EH (cell line): ENCODE measurements at places on chromosomes 7 and 10.

DNA sequence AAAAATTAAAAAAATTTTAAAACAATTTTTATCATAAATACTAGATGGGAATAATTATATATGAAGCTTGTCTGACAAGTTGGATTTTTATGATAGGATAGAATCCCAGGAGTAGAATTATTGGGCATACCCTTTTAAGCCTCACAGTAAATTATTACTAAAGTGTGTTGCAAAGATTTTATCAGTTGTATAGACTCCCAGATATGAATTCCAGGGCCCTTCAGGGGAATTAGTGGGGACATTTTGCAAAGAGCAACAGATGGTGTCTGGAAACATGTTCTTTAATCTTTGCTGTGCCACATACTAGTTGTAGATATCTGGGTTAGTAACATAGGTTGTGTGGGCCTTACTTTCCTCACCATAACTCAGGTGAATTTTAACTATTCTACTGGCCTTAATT, 28.7 kb downstream of the ZEB1 start:
- DNase-seq, result no peak

DNA sequence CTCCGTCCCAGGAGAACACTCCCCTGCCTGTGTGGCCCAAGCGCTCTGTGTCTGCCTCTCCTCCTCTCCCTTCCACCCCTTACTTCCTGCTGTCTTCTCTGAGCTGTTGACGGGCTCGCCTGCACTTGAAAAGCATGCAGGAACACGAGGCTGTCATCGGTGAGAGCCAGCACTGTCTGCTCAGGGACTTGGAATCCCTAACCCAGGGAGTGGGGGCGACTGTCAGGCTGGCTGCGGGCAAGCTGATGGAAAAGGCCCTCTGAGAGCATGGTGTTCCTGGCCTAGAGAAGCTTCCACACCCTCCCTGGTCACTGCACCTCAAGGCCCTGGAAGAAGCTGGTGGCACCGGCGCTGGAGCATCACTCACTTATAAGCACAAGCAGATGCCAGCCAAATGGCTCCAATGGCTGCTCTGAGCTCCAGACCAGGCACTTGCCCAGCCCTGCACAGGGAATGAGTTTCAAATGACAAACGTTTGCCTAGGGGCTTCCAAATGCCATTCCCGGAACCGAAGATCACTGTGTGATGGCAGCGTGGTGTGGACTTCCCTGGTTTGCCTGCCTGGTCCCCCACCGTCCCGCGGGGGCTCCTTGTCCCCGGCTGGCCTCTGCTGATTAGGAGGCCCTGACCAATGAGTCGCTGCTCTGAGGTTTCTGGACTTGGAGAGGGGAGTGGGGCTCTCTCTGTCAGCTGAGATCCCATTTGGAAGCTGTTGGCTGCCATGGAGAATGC, 56.7 kb upstream of the EBF3 start:
- peak; percentile 33 for DNase-seq

- peak; percentile 56 for DNase-seq
Observed at GRCh38 chr7:74625446-74625845, 32.1 kb upstream of the GTF2I start.

- peak; percentile 90 for DNase-seq
Observed at GRCh38 chr7:17521437-17521836, 223.0 kb downstream of the AHR start.

DNA sequence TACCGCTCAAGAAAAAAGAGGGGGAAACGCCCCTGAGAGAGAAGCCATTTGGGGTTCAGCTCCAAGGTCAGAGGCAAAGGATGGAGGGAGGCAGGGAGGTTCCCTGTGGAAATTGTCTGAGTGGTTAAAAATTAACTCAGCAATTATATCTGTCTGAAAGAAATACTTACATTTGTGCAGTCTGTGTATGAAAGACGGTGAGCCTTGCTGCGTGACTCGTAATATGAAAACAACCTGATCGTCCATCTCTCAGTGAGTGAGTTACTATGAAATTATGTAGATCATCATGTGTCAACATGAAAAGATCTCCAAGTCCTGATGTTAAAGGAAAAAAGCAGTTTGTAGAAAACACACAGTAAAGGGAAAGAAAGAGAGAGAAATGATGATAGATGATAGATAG, 67.2 kb upstream of the FAM204A start:
- no peak for DNase-seq

DNA sequence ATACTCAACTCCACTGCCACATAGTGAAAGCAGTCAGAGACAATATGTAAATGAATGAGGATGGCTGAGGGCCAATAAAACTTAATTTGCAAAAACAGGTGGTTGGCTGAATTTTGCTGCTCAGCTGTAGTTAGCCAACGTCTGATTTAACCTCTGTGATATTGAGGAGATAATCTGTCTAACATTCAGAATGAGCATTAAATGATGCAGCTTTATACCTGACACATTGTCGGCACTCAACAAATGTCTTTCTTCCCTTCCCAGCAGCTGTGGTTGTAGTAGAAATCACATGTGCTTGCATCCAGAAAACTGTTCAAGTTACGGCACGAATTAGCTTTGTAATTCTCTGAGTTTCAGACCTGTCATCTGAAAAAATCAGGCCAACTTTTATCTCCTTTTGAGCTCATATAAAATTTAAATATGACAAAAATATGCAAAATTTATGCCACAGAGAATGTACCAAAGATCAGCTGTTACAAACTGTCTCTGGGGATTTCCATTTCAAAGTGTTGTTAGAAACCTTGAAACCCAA, 1239.7 kb downstream of the GATA3 start:
- no peak for DNase-seq

DNA sequence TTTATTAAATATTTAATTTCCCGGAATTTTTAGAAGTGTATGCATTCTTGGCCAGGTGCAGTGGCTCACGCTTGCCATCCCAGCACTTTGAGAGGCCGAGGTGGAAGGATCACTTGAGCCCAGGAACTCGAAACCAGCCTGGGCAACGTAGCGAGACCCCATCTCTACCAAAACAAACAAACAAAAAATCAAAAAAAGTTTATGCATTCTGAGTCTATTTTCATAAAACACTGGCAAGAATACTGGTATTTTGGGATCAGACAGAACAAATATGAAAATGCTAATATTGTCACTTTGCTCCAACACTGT, 440.8 kb upstream of the FOXK1 start:
- DNase-seq, result no peak
